Muscle of back (tissue), 13 donors: ENCODE measurements at places on chromosomes 16 and 17.

- DNase-seq = no peak
Measured at GRCh38 chr16:73068541-73069401, 20.8 kb upstream of the ZFHX3 start.

DNA sequence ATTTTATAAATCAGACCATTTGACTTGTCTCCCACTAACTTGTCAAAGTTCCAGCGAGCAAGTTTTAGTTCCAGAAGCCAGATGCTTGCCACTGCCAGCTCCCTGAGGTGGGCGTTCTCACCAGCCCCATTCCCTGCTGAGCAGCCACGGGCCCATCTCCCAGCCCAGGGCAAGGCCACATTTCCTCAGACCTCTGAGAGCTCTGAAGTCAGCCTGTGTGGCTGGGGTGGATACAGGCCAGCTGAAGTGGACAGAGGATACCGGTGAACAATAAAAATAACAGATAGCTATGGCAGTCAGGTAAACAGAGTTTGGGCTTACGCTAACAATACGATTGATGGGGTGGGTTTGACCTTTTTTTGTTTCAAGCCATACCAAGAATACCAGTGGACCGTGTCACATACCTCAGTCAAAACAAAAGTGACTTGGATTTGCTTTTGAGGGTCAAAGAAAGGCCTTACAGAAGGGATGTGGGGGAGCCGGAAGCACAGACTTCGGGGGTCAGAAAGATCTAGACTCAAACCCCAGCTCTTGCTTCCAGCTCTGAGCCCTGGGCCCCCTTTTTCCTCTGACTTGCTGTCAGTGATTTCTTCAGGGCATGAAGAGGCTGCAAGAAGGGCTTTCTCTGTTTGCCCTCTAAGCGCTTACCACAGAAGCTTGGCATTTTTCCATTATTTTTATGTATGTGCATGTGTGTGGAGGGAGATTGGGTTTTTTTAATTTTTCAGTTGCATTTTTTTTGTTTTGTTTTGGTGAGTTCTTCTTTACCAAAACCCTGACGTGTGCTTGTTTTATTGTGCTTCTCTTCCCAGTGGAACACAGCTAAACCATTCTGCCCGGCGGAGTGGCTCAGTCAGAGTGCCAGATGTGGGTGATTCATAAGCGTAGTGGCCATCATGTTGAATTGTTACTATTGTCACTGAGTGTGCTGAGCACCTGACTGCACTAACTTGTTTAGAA, 109.9 kb downstream of the GNAO1 start:
- DNase-seq = no peak

DNA sequence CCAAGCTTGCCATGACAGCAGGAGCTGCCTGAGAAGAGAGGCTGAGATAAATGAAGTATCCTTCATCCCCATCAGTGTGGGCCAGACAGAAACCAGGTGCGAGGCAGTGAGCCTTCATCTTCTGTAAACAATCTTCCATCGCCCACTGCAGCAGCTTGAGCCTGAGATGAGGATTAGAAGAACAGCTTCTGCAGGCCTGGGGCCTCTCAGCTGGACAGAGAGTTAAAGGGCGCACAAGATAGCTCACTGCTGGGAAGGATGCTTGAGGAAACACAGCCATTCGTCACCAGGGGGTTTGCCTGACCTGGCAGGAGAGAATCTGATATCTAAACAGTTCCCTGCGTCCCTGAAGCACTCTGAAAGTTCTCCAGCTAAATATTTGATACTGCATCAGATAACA, 27.1 kb downstream of the HOXB1 start:
- no peak for DNase-seq

- peak; percentile 99 for DNase-seq
Measured at GRCh38 chr17:45060797-45061605, at the start of gene NMT1. NMT1 (plus strand) TSS chr17:45061317; CDS start chr17:45061330, 13 bp downstream.

- DNase-seq = no peak
Measured at GRCh38 chr17:28724500-28725165, 1.4 kb downstream of the TLCD1 start.

DNA sequence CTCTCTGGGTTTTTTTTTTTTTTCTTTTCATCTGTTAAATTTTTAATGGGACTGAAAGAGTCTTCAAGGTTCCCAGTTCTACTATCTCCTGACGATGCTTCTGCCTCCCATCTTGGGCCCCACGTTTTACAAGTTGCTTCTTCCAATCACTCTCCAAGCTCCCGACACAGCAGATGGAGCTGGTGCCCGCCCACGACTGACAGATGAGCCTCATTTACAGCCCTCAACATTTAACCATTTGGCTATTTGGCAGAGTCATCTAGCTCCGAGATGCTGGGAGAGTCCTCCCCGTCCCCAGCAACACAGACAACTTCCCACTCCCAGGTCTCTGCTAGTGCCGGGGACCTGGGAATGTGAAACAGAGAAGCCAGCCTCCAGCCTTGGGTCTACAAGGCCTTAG, 276.9 kb downstream of the SHISA9 start:
- DNase-seq = no peak

DNA sequence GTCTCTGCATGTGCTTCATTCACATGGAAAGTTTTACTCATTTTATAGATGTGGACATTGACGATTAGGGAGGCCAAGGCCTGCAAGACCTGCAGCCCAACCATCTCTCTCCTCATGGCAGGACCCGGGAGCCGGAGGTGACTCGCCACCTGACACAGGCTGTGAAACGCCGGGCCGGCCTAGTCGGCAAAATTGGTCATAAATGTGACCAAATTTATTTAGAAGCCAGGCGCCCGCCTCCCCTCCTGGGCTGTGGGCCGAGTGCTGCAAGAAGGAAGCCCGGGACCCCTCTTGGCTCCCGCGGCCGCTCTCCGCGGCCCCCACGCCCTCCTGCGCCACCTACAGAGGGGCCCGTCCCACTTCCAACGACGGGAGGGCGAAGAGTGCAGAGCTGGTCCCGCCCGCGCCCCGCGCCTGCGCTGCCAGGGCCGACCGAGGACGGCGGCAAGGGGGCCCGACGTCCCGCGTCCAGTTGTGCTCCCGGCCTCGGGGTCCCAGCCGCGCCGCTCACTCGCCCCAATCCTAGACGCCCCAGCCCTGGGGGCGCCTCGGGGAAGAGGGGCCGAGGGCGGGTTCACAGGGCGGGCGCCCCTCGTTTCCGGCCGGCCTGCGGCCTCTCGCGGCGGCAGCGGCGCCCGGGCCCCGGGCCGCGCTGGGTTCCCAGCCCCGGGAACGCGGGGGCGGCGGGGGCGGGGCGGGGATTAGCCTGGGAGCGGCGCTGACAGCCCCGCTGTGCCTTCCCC, 47.5 kb downstream of the WNT3 start:
- DNase-seq = peak; percentile 47

- DNase-seq = no peak
Measured at GRCh38 chr17:3276126-3276525, 22.0 kb downstream of the OR3A1 start.

DNA sequence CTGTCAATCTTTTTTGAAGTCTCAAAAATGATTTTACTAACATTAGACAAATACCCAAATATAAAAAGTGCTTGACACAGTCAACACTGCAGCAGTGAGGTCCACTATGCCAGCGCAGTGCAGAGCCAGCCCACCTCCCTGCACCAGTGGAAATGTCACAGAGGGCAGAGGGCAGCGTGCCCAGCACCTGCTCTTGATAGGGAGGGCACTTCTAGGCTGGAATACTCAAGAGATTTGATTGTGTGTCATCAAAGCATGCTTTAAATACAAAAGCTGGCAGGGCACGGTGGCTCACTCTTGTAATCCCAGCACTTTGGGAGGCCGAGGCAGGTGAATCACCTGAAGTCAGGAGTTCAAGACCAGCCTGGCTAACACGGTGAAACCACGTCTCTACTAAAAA, 136.0 kb downstream of the ANKRD11 start:
- DNase-seq = no peak

DNA sequence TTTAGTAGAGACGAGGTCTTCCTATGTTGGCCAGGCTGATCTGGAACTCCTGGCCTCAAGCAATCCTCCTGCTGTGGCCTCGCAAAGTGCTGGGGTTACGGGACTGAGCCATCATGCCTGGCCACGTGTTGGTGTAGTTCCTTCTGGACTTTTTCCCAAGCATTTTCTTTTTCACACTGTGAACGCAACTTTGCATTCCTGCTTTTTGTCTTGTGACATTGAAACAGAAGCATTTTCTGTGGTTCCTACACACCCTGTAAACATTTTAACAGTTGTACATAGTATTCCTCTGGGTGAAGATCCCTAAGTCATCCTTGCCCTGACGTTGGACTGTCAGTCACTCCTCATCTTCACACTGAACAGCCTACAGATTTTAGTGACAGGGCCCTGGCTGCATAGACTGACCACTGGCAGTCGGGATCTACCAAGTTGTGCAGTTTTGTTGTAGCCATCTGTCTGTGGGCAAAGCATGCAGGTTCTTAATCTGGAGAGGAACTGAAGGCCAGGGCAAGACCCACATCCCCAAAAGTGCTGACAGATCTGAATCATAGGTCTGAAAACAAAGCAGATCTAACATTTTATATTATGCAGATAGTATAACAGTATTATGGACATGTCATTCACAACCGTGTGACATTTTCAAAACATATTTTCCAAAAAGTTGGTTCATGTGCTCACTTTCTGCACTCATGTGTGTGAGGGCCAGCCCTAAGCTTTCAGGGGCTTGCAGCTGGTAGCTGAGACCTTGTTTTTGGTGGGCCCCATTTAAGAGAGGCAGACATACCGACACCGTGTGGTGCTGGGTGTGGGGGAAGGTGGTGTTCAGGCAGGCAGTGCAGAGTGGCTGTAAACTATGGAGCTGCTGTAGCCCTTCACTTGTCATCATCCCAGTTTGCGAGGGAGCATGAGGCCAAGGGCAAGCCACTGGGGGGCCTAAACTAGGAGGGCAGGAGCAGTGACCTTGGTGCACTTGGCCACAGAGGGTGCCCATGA, 59.9 kb downstream of the EPN2 start:
- no peak for DNase-seq

DNA sequence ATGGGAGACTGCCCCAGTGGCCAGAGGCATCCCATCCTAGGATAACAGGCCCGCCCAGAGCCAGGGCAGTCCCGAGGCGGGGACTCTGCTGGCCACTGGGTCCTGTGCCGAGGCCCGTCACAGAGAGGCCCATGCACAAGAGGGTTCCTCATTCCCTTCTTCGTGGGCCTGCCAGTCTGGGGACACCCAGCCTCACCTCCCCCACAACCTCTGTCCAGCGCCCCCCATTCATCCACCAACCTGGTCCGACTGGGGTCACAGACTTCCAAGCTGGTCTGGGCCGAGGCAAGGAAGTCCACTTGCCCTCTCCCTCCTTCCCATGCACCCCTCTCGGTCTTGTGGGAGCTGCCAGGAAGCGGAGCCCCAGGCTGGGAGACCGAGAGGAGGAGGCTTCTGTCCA, 94.2 kb upstream of the PLCG2 start:
- no peak for DNase-seq

DNA sequence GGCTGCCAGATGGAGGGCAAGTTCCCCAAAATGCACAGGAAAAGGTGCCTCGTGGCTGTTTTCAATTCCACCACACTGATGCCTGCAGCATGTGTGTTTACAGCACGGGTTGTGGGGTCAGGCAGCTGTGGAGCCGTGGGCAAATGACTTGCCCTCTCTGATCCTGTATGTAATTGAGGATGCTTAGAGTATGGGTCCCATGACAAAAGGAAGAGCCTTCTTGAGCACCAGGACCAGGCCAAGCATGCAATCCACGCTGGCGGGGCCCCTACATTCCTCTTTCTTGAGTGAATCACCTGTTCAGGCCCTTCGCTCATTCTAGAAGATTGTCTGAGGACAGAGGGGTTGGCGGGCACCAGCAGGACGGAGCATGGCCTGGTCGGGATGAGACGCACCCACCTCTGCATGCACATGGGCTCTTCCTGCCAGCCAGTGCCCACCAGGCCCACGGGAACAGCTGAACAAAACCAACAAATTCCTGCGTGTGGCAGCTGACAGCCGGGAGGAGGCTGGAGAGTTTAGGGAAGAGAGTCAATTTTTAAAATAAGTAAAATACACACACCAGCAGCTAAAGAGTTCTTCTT, 1.4 kb upstream of the CTRB2 start:
- DNase-seq = no peak

GRCh38 chr16:30787613-30788378, 791 bp upstream of the ZNF629 start:
- DNase-seq = no peak

GRCh38 chr16:72841506-72841905, 206.4 kb downstream of the ZFHX3 start:
- no peak for DNase-seq

DNA sequence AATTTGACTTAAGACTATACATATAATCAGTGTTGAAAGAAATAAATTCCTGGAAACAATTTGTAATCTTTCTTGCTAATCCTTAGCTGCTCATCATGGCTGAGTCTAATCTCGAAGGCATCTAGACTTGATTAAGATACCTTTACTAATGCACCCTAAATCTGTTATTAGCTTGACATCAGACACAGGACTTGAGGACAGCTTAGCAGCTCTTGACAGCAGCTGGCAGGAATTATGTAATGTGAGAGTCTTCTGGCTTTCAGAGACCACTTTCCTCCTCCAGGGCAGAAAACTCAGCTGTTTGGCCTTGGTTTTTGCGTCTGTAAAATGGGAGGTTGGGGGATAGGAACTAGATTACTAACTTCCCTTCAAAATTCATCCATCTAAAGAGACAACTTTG, 7.1 kb upstream of the MPP2 start:
- no peak for DNase-seq

GRCh38 chr17:82602986-82603710, 45.1 kb downstream of the WDR45B start:
- DNase-seq = peak; percentile 64

- DNase-seq = no peak
Measured at GRCh38 chr16:23079675-23080301, 69.5 kb downstream of the USP31 start.

DNA sequence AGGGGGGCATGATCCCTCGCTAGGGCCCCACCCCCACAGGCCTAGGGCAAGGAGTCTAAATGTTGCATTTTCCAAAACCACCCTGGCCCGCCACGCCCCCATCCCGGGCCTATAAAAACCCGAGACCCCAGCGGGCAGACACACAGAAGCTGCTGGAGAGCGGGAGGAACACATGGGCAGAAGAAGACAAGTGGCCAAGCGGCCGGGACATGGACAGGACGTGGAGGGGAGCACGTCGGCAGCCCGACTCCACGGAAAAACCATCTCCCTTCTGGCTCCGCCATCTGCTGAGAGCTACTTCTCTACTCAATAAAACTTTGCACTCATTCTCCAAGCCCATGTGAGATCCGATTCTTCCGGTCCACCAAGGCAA, 34.1 kb upstream of the ENPP7 start:
- no peak for DNase-seq

GRCh38 chr17:49989518-49989880, 5.5 kb downstream of the DLX3 start:
- no peak for DNase-seq

- DNase-seq = no peak
Measured at GRCh38 chr17:69524854-69525253, 110.4 kb downstream of the MAP2K6 start.

DNA sequence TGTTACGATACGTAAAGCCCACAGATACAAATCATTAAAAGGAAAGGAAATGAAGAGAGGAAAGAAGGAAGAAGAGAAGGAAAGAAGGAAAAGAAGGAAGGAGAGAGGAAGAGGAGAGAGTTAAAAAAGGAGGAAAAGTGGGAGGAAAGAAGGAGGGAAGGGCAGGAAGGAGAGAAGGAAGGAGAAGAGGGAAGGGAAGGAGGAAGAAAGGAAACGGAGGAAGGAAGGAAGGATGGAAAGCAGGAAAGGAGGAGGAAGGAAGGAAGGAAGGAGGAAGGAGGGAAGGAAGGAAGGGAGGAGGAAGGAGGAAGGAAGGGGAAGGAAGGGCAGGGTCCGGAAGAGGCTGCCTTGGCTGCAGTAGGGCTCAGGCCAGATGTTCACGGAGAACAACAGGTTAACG, 95.2 kb downstream of the ENGASE start:
- DNase-seq = no peak
